GM19239 (cell line): ENCODE measurements at places on chromosomes 7 and 10.

GRCh38 chr7:151491859-151492258, 27.8 kb downstream of the RHEB start:
- DNase-seq: no peak

DNA sequence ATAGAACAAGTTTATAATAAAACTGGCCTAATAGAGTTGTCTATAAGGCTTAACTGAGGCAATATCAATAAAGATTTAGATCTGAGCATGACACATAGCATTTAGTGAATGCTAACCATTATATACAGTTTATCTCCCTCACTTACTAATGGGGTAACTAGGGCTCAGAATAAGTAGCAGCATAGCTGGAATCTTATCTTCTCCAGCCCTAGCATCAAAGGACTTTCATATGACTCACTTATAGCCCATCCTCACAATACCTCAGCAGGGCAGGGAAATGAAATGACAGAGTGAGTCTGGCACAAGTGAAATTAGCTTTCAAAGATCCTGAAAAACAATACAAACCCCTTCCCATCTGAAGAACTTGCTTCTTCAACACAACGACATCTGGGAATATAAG, 362.9 kb downstream of the KIF20B start:
- DNase-seq: no peak

GRCh38 chr10:58746474-58747185, 234.0 kb downstream of the BICC1 start:
- no peak for DNase-seq

- DNase-seq: no peak
Measured at GRCh38 chr7:38801786-38802185, 107.2 kb downstream of the VPS41 start.

DNA sequence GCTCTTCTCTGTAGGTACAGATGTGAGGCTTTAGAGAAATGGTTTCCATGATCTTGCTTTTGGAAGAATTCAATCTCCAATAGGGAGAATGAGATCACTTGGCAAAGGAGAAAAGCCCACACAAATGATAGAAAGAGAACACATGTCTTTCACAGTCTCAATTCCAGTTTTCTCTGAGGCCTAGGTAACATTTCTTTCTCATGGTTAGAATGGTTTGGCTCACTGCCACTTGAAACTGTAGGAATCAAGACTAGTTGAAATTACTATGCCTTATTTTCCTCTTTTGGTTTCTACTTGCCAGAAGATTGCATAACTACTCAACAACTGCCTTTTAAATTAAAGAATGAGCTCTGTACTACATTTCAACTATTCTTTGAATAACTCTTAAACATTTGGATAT, 276.5 kb upstream of the TEX47 start:
- DNase-seq: no peak

- DNase-seq: no peak
Measured at GRCh38 chr7:112104120-112104519, 102.1 kb downstream of the DOCK4 start.

- no peak for DNase-seq
Measured at GRCh38 chr7:154406312-154406711, 354.1 kb downstream of the DPP6 start.

GRCh38 chr10:541750-542371, 147.6 kb downstream of the DIP2C start:
- no peak for DNase-seq

DNA sequence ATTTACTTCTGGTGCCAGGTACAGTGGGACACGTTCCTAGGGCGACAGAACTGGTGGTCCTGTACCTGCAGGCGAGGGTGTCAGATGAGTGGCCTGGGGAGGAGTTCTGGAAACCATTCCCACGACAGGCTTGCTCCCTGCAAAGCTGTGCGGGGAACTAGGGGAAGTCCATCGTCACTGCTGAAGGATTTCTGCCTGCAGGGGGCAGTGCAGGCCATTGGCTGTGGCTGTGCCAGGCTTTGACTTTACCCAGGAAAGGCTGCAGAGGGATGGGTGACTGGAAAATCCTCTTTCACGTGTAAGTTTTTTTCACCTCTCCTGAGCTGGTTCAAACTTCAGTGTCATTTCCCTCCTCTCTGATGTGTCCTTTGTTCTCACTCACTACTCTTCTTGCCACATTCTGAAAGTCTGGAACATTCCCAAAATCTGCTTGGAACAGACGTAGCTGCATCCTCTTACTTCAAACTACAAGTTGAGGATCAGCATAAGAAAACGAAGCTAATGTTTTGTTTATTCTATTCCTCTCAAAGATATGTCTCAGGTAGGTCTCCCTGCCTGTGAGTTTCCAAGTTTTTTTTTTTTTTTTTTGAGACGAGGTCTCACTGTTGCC, 126.5 kb downstream of the SH2D4B start:
- peak; percentile 28 for DNase-seq

- no peak for DNase-seq
Measured at GRCh38 chr7:90958647-90959046, 305.6 kb upstream of the FZD1 start.

DNA sequence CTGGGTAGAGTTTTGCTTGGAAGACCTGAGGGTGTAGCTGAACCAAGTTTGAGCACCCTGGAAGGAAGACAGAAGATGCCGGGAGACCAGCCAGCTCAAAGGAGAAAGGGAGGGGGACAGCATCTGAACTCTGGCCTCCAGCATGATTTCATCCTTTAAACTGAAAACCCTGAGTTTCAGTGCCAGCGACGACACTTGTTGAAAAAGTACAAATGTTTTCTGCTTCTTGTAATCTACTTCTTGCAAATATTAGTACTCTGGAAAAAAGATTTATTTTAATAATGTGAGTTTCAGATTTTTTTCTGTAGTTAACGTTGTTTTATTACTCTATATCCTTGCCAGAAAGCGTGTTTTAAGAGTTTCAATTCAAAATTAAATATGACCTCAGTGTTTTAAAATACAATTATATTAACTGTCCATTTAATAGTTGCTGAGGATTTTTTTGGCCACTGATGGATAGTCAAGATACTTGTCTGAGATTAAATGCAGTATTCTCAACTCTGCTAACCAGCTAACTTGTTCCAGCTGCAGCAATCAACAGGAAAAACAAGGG, 227.7 kb downstream of the MGMT start:
- no peak for DNase-seq

DNA sequence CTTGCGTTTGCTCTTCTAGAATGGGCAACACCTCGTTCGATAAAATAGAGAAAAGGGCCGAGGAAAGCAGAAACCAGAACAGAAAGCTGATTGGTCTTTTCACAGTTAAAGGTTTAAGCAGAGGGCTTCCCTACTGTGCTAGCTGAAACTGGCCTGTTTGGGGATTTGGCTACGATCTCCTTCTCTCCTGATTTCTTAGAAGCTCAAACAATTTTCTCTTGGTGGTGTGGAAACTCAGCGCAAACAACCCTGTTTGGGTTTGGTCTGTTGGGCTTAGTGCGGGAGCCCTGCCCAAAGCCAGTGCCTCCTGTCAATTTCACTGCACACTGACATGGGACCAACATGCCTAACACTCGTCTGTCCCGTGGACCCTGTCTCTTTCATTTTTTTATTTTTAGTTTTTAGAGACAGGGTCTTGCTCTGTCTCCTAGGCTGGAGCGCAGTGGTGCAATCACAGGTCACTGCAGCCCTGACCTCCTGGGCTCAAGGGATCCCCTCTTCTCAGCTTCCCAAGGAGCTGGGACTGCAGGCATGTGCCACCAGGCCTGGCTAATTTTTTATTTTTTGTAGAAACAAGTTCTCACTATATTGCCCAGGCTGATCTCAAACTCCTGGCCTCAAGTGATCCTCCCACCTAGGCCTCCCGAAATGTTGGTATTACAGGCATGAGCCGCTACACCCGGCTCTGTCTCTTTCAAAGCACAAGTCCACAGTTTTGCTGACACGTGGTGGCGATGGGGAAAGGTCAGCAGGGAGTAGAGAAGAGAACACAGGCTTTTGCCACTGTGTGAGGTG, 16.5 kb upstream of the BNIP3 start:
- DNase-seq: no peak

- DNase-seq: no peak
Measured at GRCh38 chr7:37357637-37357996, 91.0 kb downstream of the ELMO1 start.

- DNase-seq: no peak
Measured at GRCh38 chr7:20835111-20835750, 48.5 kb upstream of the SP8 start.

DNA sequence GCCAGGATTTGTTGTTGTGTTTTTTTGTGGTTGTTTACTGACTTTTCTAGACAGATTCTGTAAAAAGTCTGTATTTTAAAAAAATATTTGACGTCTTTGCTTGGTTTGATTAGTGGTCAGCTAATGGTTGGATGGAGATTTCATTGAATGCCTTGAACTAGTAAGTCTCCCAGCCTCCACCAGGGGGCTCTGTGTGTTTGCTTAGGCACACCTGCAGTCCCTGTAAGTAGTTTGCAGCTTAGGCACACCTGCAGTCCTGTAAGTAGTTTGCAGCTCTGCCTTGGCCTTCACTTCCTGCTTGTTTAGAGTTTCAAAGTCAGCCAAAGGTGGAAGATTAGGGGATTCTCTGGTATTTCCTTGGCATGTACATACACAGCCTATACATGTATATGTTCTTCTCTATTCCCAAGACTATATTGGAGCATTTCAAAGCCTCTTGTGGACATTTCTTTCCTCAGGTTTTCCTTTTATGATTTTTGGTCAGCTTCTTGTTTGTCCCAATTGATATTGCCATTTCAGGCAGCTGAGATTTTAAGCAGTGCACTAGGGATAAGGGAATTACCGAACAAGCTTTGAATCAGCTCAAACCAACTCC, 101.6 kb downstream of the CCSER2 start:
- DNase-seq: peak; percentile 48

DNA sequence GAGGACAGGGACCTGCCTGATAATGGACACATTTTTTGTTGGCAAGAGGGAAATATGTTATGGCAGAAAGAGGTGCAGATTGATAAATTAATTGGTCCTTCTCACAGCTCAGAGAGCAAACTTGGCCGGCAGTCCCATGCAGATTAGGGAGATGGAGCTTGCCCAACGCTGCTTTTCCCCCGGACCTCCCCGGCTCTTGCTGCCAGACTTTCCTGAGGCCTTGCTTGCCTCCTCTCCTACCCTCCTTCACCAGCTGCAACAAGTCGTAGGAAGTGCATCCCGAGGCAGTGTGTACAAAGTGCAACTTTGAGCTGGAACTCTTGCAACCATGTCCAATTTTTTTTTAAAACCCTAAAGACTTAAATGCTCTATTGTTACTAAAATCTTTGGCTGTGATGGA, 215.5 kb downstream of the LRMDA start:
- no peak for DNase-seq

DNA sequence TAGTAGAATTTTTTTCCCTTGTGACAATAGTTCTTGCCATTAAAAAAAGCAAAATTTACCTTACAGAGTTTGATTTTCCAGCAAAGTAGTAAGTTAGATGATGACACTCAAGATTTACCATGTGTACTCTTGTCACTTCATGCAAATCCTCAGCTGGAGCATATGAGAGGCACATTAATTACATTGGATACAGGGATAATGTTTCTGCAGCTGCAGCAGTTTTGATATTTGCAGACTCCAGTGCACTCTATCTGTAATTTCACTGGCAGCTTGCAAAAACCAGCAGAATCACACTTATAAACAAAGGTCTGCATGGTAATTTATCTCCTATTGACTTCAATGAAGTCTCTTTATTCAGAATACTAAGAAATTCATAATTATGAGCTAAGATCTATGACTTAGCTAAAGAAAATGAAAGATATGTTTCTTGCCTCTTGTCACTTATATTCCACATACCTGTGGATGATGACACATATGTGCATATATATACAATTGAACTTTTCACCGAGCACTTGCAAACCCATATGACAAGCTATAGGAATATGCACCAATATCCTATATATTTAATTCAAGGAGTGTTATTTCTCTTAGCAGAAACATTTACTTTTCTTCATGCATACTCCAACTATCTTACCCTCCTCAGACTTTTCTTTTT, 530.6 kb downstream of the PHTF2 start:
- no peak for DNase-seq

DNA sequence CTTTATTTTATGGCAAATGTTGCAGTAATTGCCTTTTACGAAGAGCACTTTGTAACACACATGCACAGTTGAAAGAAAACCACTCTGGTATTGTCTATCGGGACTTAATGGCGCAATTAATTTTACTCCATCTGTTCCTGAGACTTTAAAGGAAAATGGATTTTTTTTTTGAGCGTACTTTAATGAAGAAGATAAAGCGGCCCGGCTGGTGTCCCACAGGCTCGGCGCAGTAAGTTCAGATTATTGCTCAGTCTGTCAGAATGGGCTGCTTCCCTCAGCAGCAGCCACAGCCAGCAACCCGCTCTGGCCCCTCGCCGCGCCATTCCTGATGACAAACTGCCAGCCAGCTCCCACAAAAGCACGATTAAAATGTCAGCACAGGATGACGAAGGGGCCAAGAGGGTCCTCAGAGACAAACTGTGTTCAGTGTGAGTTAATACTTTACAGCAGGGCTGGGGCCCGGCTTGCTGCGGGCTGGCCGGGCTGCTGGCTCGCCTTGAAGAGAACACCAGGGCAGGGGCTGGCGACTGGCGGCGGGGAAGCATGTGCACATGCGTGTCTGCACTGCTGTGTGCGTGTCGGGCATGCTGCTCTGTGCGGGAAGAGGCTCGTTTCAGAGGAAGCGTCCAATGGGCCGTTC, 501.0 kb upstream of the GALNT17 start:
- DNase-seq: no peak

DNA sequence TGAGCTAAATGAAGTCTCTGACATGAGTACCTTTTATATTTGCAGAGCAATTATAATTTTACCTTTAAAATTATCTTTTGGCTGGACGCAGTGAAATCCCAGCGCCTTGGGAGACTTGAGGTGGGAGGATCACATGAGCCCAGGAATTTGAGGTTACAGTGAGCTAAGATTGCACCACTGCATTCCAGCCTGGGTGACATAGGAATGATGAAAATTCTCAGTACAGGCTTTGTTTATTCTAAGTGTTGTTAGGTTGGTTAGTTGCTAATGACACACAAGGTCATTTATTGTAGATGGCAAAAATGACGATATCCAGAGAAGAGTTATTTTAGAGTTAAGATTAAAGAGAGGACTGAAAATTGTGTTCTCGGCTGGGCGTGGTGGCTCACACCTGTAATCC, 87.6 kb downstream of the XRCC2 start:
- no peak for DNase-seq

DNA sequence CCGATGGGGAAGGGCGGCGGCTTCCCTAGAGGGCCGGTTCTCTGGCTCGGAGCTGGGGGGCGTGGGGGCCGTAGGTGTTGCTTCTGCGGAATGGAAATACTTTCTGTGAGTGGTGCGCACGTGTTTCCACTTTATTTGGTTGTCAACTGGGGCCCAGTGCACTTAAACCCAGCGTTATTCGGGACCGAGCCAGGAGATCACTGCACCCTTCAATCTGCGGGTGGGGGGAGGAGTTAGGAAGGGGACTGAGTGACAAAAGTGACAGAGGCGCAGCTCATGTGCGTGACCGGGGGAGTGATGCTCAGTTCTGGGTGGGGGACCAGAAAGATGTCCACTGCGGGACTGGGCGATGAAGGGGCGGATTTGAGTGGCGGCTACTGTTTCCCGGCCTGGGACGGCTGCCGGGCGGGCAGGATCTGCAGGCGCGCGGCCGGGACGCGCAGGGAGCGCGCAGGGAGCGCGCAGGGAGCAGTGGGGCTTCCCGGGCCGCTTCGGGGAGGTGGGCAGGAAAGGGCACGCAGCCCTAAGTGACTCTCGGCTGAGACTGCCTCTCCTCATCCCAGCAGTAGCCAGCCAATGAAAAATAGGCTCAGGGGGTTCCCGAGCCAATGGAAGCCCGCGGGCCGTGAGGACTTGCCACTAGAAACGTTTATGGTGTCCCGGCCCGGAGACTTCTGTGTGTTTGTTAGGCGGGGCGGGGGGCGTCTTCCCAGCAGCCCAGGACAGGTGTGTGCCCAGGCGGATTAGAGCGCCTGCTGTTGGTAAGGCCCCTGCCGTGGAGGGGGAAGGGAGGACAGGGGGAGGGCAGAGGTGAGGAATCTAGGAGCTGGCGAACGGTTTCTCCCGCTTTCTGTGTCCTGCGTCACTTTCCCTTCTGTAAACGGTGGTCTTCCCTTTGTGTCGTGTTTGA, 54.3 kb upstream of the KDM7A start:
- no peak for DNase-seq
